ENCODE measurements at places on chromosomes 6 and 20. TPM values are rescaled to one million over a fixed set of nuclear protein-coding genes. Genes with fewer than 3 reads are reported as not detected.

Gene DSTN
- total RNA-seq = 78.3 TPM

Gene C20orf202
- not detected for total RNA-seq

Gene HAO1
- total RNA-seq = not detected

Gene NFYA
- total RNA-seq = 31.5 TPM

Gene RING1
- total RNA-seq = 32.6 TPM

Gene F13A1
- not detected for total RNA-seq

Gene NDRG3
- 27.8 TPM for total RNA-seq

Gene KCNQ5
- 7.2 TPM for total RNA-seq

Gene PNLDC1
- total RNA-seq = 0.75 TPM

Gene RAB32
- 0.35 TPM for total RNA-seq

Gene KIF6
- total RNA-seq = not detected

Gene POPDC3
- not detected for total RNA-seq

Gene TRIM40
- not detected for total RNA-seq

Gene KPNA5
- 8.6 TPM for total RNA-seq

Gene MEI4
- not detected for total RNA-seq

Gene LTV1
- total RNA-seq = 35.7 TPM

Gene COX4I2
- total RNA-seq = not detected

Gene PDE10A
- total RNA-seq = not detected

Gene KHDC1L
- total RNA-seq = 0.67 TPM
